ENCODE measurements at places on chromosomes 2 and 18.

- DNase-seq, result no peak
Observed at GRCh38 chr2:161391737-161392506, 24.2 kb upstream of the TBR1 start.

- DNase-seq, result no peak
Observed at GRCh38 chr2:218879776-218880101, 913 bp upstream of the WNT10A start.

GRCh38 chr2:232871835-232872736 is 2.0 kb downstream of the SNORC start:
- no peak for DNase-seq

- DNase-seq, result no peak
Observed at GRCh38 chr2:223618172-223619035, 16.2 kb upstream of the SCG2 start.
